ENCODE measurements at places on chromosomes 3 and 15.

DNA sequence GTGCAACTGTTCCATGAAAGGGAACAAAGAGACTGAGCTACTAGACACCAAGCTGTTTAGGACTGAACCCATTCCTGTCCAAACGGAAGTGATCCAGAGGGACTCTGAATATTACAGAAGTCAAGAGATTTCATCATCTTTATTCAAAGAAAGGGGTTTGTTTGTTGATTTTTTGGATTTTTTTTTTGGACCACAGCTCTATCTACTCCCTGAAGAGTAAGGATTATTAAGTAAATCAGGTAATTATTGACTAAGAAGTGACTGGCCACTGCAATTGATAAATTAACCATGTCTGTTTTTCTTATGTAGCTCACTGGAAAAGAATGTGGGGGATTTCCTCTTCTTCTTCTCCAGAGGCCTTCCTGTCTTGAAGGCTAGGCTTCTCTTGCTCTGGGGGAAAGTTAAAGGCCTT lies 146.6 kb upstream of the TPM1 start:
- DNase-seq: no peak

GRCh38 chr3:128487538-128487812 lies 5.5 kb downstream of the GATA2 start:
- no peak for DNase-seq

GRCh38 chr3:161096771-161097367 lies 8.3 kb downstream of the B3GALNT1 start:
- DNase-seq: no peak

DNA sequence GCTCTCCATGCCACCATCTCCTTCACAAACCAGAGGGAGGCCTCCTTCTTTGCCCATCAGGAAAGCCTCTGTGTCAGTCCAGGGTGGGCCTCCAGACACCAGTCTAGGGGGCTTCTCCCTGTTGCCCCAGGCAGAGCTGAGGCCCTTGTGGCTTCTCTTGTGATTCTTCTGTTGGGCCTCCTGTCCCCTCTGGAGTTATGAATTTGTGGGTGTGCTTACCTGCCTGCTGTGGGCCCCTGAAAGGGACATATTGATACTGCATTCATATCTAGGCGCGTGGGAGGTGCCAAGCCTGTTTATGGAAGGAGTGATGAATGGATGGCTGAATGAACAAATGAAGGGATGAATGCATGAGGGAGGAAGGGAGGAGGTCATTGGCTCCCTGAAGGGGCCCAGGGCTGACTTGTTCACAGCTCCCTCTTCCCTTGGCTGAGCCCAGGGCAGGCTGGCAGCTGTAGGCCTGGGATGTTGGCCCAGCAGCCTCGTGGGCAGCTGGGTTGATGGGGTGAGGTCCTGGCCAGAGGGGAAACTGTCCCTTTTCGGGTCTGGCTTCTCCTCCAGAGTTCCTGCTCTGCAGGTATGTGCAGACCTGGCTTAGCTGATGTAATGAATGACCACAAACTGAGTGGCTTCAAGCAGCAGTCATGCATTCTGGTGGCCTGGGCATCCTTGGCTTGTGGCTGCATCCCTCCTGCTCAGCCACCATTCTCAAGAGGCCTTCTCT lies 195.4 kb downstream of the GOLGA6L6 start:
- no peak for DNase-seq

DNA sequence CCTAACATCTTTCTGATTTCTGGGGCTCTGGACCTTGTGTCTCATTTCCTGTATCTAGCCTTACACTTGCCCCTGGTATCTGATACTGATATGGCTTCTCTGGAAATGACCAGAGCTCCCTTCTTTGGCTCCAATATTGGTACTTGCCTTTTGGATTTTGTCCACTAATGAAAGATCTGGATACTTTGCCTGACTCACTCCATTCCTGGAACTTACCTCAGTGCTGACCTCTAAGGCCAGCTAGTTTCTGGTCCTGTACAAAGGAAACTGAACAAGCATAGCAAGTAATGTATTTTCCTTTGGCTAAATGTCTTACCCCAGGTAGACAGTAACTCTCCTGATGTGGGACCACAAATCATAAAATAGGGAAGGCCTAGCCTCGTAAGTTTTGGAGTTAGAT lies 93.8 kb upstream of the SLC4A7 start:
- DNase-seq: no peak

DNA sequence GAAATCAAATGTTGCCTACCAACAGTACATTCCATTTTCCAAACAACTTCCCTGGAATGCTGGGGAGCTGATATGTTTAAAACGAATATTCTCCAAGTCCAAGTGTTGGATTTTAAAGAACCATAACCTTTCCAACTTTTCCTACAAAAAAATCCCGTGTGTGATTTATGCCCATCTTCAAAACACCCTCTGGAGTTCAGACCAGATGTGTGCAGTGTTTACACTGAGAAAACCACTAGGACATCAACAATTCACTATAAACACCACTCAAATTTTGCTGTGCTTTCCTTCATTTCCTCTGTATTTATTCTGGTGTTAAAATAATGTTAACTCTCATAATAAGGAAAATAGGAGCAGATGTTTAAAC lies 2.4 kb downstream of the VGLL4 start:
- DNase-seq: no peak

DNA sequence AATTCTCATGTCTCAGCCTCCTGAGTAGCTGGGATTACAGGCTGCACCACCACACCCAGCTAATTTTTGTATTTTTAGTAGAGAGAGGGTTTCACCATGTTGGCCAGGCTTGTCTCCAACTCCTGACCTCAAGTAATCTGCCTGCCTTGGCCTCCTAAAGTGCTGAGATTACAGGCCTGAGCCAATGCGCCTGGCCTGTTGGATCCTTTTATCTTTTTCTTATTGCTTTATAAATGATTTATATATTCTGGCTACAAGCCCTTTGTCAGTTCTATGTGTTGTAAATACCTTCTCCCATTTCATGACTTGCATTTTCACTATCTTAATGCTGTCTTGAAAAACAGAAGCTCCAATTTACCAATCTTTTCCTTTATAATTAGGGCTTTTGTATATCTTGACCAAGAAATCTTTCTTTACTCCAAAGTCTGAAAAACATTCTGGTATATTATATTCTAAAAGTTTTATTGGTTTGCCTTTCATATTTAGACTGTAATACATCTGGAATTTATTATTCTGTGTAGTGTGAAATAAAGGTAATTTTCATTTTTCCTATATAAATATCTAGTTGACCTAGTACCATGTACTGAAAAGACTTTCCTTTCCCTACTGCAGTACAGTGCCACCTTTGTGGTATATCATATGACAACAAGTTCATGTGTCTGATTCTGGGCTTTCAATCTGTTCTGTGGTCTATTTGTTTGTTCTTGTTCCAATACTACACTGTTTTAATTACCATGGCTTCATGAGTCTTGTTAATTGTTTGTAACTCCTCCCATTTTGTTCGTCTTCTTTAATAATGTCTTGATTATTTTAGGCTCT lies 52.9 kb upstream of the RNU6-1 start:
- no peak for DNase-seq

DNA sequence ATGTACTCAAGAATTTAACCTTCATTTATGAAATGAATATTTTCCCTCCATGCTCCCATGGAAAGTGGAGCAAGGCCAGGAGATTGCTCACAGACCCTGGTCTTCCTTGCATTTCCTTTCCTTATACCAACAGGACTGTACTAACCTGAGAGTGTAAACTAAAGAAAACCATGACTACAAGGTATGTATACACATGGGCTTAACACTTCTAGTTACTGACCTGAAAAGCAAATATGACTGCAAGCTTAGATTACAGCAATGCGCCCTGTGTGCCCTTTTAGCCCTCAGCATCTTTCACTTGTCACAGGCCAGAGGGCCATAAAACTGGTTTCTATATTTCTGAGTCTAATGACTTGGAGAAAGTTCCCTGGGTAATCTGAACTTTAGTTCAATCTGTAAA lies 52.1 kb downstream of the NEK10 start:
- no peak for DNase-seq

- DNase-seq: no peak
These were observed 153.6 kb downstream of the TMEM108 start for GRCh38 chr3:133191818-133192217.

Measured in stimulated activated CD4-positive, alpha-beta T cell treated with anti-CD3 and anti-CD28 coated beads, Interleukin-12 subunit alpha, Interleukin-12 subunit beta, amount 100 ng/mL, for 4 hours (primary cell).